Activated CD8-positive, alpha-beta memory T cell treated with anti-CD3 and anti-CD28 coated beads for 1 hour (primary cell): ENCODE measurements at places on chromosomes 4 and X.

- DNase-seq, result no peak
These were observed 67.7 kb upstream of the PGRMC2 start for GRCh38 chr4:128355305-128355704.

DNA sequence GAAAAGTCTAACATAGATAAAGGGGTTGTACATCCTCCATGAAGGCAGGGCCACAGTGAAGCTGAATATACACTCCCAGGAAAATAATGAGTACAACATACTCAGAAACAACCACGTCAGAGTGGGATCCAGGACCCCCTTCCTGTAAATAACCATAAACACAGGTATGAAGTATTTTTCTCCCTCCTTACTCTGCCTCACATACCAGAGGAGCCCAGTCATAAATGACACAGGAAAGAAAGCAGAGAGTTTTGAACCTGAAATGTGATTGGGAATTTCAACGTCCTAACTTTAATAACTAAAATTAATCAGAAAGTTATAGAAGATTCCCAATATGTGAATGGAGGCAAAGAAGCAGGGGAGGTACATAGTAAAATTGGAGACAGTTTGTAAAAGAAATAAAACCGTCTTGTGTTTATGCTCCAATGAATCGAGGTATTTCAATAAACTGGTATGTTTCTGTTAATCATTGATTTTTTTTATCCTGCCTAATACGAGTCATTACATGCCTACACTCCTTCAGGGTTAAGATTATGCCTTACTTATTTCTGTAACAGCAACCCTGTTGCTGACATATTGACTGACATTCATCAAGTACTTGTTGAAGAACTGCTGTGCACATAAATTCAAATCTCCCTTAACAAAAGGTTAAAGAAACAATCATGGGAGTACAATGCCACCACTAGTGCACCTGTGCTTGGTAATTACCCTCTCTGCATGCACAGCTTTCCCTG lies 431.3 kb downstream of the KCNIP4 start:
- DNase-seq, result no peak

DNA sequence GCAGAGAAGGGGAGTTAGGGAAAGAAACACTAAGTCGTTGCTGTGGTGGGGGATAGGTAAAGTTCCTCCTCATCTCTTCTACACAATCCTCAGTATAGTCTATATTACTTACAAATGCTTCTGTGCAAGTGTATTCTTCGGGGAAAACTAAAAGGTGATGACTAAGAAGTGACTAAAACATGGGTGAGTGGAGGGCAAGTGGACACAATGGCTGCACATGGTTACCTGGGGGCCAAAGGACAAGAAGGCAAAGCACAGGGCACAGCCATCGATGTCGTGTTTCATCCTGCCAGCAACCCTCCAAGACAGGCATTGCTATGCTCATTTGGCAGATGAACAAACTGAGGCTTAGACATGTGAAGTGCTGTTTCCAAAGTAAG lies 35.5 kb upstream of the CCKAR start:
- no peak for DNase-seq

DNA sequence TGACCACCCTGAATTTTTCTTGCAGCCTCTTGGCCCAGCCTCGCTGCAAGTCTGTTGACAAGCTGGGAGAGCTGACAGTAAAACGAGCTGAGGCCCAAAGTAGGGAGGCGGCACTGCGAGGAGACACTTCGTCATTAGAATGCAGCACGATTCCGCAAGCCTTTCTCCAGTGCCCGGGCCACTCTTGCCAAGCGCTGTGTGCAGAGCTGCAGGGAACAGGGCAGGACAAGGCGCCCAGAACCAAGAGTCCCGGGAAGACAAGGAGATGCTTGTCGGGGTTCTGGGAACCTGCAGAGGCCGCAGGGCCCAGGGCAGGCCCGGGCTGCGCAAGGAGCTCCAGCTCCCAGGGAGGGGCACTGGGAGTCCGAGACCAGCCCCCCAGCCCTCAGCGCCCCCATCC lies 187.1 kb downstream of the BCOR start:
- no peak for DNase-seq

GRCh38 chr4:106172861-106173260 lies 143.1 kb downstream of the TBCK start:
- DNase-seq, result no peak

DNA sequence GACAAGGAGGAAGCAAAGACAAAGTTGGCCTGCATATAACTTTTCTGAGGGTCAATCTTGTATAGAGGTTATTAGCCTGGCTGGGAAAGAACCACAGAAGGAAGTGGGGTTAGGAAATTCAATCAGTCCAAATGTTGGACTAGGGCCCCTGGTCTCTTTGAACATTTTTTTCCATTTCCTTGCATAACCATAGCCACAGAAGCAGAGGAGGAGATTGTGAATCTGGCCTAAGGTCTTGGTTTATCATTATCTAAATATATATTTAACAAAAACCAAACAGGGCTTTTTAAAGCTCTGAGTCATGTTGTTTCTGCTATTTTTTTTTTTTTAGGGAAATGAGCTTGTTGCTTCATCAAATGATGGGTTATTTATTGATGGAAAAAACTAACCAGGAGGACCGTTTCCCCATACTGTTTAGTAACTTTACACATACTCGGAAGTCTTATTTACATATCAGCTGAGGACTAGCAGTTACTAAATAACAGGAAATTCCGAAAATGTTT lies 97.7 kb upstream of the ACSL4 start:
- no peak for DNase-seq

- no peak for DNase-seq
These were observed 36.1 kb upstream of the GEMIN8 start for GRCh38 chrX:14065800-14066199.

DNA sequence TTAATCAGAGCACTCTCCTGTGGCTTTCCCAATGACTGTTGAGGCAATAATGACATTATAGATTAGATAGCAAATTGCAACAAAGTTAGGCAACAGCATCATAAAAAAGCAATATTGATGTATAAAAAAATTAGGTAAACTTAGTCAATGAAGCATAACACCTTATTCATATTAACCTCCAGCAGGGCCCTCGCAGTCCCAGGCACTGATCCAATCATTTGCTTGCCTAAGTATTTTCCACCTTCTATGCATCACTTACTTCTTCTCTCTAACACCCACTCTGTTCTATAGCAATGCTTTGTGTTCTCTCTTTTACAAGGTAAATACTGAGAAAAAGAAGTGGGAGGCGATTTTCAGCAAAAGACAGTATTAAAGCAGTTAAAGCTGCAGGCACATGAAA lies 833.5 kb upstream of the ADGRL3 start:
- no peak for DNase-seq

- DNase-seq, result no peak
These were observed 229.1 kb upstream of the FAT1 start for GRCh38 chr4:186952709-186953108.

DNA sequence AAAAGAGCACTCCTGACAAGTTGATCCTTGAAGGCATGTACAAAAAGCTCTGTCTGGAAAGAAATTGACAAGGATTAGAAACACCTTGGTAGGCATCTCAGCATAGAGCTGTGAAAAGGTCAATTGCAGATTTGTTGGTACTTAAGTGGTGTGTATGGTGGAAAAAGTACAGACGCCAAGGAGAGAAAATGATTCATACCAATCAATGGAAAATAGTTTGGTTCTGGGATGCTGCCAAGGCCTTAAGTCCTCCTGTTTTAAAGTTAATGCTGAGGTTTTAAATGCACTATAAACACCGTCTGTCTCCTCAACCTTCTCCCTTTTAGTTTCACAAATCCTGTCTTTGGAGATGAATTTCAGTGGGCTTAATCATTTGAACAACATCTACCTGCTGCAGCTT lies 524.1 kb downstream of the IL15 start:
- no peak for DNase-seq

DNA sequence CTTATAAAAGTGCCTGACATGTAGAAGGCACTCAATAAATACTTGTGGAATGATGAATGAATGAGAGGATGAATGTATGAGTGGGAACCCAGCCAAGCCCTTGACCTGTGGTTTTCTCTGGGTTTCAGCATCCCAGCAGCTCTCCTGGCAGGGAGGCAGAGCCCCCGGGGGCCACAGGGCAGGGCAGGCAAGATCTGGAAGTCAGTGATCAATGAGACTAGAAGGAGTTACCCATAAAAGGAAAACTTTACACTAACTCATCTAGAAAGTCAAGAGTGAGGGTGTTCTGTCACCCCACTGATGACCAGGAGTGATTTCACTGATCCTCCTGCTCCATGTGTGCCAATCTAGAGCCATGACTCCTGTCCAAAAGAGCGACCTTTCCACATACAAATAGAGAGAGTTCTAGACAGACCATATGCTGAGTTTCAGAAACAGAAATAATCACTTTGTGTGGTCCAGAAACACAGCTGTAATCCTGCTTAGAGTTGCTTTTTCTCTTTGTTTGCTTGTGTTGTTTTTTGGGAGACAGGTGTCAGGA lies 37.4 kb downstream of the MGARP start:
- DNase-seq, result no peak

GRCh38 chrX:123464709-123465108 lies 268.1 kb downstream of the THOC2 start:
- no peak for DNase-seq

DNA sequence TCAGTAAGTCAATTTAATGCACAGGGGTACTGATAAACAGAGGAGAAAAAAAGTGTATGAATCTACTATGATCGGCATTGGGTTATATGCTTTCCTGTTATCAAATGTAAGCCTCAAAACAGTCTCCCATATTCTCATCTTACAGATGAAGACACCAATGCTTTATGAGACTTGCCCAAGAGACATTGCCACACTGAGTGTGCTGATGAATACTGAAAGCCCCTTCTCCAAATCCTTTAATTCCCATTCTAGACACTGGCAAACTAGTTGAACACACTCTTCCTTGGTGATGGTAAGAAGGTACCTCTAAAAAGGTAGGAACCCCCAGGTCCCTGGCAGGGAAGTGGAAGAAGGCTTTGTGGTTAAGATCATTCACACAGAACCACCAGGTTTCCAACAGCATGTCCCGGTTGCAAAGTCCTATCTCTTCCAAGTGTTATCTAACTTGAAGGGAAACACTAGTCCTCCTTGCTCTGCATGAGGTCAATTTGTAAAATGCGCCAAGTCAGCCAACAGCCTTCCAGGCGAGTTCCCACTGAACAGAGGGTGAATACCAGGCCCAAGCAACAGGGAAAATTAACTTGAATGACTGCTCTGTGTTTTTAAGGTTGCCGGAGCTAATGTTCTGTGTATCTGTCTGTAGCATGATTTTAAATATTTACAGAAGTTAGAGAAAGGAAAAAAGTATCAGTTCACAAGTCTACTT lies 5.1 kb downstream of the SETD7 start:
- no peak for DNase-seq

DNA sequence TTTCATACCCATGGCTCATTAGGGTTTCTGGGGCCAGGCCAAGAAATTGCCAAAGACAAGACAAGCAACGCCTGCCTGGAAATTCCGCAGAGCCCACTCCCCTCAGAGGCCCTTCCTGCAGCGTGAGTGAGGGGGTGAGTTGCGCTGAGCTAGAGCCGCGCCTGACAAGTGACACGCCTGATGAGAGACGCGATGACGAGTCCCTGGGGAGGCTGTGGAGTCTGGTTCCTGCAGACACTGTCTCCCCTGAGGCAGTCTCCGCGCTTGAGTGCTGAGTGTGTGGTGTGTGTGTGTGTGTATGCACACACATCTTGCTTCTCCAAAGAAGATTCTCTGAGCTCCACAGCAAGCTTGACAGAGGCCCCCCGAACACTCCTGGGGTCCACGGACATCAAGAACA lies 269.8 kb downstream of the BCOR start:
- DNase-seq, result no peak

DNA sequence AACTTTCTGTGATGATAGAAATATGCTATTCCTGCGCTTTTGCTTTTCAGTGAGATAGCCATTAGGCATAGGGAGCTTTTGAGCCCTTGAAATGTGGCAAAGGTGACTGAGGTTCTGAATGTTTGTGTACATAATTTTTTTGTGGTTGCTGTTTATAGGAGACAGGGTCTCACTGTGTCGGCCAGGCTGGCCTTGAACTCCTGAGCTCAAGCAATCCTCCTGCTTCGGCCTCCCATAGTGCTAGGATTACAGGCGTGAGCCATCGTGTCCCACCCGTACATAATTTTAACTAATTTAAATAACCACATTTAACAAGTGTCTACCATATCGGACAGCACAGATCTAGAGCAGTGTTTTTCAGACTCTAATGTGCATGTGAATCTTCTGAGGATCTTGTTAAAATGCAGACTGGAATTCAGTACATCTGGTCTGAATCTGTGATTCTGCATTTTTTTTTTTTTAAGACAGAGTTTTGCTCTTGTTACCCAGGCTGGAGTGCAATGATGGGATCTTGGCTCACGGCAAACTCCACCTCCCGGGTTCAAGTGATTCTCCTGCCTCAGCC lies 45.3 kb downstream of the CASP6 start:
- DNase-seq, result no peak

DNA sequence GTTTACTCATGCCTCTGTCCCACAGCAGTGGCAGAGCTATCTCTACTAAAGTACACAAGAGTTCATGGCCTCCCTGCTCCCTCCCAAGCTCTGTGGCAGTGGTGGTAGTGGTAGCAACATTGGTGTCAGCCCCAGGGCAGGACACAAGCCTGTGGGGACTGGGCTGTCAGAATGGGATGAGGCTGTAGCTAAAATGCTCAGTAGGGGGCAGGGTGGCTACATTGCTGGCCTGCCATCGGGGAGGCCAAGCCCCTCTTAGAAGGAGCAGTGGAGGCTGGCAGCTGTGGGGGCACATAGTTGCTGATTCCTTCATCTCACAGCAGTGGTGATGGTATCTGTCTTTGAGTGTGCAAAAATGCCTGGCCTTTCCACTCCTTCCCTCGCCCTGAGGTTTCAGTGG lies 461.7 kb downstream of the PCDH18 start:
- DNase-seq, result no peak

- no peak for DNase-seq
These were observed 25.9 kb downstream of the MGAT4D start for GRCh38 chr4:140472156-140472555.

- no peak for DNase-seq
These were observed 15.0 kb upstream of the TLR1 start for GRCh38 chr4:38819569-38819968.

GRCh38 chr4:67436742-67437141 lies 108.6 kb downstream of the CENPC start:
- no peak for DNase-seq

DNA sequence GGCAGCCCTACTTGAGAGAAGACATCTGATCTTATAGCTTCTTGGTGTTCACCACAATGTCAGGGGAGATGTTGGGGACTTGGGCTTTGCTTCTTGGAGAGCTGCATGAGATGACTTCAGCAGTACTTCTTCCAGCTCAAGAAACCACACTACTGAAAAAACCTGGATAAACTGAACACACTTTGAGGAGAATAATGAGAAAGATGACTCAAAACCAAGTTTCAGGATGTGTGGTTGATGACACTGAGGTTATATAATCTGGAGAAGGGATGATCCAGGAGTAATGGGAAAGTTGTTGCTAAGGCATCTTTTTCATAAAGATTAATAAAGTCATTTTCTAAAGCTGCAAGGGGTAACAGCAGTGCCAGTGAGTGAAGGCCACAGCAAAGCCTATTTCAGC lies 58.4 kb upstream of the PNPLA4 start:
- DNase-seq, result no peak

- DNase-seq, result no peak
These were observed 336.6 kb downstream of the SLITRK2 start for GRCh38 chrX:146154191-146154590.
